Fibroblast of the conjunctiva (primary cell): ENCODE measurements at places on chromosomes 2 and 18.

- DNase-seq: no peak
Measured at GRCh38 chr18:56377231-56377630, 261.2 kb downstream of the TXNL1 start.

GRCh38 chr2:16553226-16553625 is 112.4 kb downstream of the CYRIA start:
- peak; percentile 3 for DNase-seq

- DNase-seq: no peak
Measured at GRCh38 chr2:171018522-171018921, 89.5 kb downstream of the GORASP2 start.

- DNase-seq: no peak
Measured at GRCh38 chr2:120809609-120810440, 74.2 kb downstream of the GLI2 start.

DNA sequence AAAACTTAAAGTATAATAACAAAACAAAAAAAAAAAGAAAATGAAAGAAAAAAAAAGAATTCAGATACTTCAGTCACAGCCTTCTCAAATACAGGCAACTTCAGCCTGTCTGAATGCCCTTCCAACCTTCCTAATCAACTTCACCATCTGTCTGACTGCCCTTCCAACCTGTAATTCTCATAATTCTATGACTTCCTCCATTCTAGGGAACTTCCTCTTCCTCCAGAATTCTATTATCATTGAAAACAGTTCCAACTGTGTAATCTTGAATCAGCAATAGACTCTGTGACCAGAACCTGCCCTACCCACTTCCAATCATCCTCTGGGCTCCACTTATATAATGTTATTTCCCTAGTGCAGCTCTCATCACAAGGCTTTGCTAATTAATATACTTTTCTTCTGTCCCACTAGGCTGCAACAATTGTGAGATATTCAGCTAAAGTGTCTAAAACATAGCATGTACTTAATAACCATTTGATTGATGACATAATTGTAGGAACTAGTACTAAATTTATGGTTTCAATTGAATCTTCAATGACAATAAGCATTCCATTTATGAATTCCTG is 127.3 kb downstream of the UPP2 start:
- no peak for DNase-seq

- DNase-seq: no peak
Measured at GRCh38 chr2:235639885-235640284, 146.0 kb downstream of the AGAP1 start.

GRCh38 chr2:97953853-97954252 is 41.9 kb downstream of the TMEM131 start:
- no peak for DNase-seq

DNA sequence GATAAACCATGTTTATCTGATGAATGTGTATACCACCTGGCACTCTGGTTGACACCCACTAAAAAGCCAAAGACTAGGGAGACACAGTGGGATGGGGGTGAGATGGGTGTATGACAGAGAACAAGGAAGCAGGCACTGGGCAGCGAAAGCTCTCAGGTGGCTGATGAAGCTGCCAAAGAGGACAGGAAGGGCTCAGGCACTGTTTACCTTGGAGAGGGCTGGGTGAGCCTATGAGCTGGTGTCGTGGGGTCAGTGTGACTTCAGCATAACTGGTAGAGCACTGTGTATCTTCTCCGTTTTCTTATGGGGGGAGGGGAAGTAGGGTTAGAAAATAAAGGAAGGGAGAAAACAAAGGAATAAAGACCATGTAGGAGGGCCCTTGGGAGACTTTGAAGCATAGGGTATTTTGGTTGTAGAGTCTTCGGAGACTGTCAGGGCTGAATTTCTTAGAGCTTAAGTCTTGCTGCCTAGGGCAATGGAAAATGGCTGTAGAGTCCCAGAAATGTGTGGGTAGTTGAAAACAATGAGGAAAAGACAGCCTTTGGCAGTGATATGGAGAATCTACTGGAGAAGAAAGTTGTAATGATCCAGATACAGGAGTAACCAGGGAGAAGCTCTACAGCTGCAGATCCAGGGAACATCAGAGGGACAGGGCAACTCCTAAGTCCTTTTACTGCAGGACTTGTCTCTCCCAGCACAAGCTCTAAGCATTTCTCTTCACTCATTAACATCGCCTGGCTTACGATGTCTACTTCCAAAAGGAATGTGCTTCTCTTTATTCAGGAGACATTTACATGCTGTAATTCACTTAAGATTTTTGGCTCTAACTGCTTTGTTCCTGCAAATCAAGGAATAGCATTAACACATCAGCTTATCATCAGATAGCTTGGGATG is 120.0 kb downstream of the AQP4 start:
- DNase-seq: no peak

DNA sequence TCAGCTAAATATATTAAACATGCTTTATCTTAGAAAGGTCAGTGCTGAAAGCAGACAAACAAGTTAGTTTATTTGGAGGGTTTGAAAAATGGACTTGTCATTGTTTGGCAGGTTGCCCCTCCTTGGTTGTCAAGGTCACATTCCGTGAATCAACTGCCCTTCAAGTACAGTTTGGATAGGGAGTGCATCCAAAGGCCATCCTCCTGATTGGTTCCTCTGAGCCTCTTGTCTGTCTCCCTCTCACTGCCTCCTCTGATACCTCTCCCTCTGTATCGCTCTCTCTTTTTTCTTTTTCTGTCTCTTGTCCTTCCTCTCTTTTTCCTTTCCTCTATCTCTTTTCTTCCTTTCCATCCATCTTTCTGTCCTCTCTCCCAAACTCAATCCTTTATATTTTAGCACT is 5.4 kb downstream of the ITGAV start:
- no peak for DNase-seq

DNA sequence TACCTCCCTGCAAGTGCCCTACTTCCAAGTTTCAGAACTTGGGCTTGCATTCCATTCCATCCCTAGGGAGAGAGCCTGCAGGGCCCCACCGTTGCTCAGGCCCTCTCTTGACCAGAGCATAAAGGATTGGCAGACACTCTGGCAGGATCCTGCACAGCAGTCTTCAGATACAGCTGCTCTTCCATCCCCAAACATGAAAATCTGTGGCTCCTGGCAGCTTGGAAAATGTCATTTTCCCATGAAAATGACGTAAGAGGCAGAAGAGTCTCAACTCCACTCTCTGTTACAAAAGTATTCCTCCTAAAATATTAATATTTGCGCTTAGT is 162.6 kb downstream of the GFPT1 start:
- DNase-seq: no peak

GRCh38 chr2:96197546-96198255 is 10.9 kb downstream of the STARD7 start:
- DNase-seq: no peak

- no peak for DNase-seq
Measured at GRCh38 chr2:181682795-181683517, 2.6 kb upstream of the NEUROD1 start.

DNA sequence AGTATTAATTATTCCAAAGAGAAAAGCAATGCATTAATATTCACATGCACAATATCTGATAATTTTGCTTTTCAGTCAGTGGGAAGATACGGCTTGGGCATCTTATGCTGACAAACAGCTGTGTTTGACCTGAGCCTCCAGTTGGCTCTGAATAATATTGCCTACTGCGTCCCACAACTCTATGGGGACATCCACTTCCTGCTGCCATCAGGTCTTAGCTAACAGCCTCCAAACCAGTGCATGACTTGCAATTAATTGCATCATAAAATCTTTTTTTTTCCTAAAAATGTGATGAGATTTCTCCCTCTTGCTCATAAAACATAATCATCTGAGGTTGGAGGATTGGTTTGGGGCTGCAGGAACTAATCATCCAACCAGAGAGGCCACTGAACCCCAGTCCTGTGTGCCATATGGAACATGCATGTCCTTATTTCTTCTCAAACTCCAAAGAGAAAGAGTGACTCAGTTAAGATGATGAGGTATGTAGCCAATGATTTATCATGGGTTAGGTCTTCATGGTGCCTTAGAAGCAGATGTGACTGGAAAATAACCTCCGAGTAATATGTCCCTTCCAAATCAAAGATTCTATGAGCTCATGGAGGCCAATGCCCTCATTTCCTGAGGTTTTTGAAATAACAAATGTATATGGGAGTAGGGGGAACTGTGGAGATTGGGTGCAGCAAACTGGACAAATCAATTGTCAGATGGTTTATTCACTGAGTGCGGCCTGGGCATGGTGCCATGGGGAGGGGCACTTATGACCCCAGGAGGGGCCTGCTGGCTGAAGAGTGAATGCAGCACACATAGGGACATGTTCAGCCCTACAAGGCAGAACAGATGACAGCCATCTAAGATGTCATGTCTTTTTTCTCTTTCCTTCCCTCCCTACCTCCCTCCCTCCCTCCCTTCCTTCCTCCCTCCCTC is 39.4 kb downstream of the EDAR start:
- DNase-seq: no peak

DNA sequence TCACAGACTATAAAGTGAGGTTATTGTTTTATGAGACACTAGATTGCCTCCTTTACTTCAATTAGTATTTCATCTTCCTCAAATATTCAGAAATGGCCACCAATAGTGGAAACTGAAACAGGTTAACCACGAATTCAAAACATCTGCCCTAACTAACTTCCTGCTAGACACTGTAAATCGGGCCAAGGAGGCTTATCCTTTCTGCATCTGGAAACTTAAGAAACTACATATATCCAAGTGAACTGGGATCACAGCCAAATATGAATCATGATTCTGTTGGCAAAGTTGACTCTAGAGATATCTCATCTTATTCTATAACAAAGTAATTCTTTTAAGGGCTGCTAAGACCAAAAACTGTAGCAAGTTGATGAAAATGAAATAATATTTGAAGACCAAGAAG is 136.6 kb upstream of the ZC3H15 start:
- peak; percentile 75 for DNase-seq

DNA sequence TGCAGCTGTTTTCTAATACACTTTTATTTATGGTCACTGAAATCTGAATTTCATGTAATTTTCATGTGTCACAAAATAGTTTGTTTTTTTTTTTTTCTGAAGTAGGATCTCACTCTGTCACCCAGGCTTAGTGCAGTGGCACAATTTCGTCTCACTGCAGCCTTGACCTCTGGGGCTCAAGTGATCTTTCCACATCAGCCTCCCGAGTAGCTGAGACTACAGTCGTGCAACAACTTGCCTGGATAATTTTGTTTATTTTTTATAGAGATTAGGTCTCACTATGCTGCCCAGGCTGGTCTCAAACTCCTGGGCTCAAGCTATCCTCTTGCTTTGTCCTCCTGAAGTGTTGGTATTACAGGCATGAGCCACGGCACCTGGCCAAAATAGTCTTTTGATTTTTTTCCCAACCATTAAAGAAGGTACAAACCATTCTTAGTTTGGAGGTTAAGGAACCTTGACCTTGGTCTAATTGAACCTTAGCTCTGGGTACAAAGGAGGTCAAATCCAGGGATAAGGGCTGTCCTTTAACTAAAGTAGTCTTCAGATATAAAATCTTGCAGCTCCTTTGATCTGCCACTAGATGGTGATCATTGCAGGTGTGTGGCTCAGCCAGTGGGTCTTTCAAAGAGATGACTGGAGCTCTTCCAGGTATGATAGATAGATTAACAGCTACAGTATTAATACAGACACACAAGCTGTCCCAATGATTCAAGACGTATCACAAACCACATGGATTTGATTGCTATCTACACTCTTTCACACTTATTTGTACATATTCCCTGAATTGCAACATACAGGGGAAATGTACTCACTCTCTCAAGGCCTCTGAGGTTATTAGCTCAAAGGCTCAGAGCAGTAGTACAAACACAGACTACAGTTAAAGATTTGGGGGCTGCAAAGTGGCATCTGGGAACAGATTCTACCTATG is 4.7 kb upstream of the KRCC1 start:
- peak; percentile 18 for DNase-seq

DNA sequence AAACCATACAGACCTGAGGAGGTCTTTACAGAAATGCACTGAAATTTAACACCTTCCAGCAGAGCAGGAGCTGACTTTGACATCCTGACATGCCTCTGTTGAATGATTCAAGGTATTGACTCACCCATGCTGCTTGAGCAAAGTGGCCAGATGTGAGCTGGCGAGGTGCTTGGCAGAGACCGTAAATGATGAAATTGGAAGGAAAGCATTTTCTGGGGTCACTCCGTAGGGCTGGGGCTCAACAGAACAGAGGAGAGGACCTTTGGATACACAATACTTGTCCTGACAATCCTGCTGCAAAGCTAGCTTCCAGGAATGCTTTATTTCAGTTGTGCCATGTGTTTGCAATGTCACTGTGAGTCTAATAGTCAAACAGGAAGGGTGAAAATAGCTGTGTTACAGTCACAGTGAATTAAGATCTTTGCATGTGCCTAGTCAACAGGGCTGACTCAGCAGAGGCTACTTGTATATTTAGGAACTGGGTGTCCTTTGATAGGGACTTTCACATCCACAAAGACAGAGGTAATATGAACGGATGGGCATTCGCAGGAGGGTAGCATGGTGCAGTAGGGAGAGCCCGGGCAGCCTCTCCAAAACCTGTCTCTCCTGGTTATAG is 31.6 kb upstream of the NCK2 start:
- peak; percentile 53 for DNase-seq

DNA sequence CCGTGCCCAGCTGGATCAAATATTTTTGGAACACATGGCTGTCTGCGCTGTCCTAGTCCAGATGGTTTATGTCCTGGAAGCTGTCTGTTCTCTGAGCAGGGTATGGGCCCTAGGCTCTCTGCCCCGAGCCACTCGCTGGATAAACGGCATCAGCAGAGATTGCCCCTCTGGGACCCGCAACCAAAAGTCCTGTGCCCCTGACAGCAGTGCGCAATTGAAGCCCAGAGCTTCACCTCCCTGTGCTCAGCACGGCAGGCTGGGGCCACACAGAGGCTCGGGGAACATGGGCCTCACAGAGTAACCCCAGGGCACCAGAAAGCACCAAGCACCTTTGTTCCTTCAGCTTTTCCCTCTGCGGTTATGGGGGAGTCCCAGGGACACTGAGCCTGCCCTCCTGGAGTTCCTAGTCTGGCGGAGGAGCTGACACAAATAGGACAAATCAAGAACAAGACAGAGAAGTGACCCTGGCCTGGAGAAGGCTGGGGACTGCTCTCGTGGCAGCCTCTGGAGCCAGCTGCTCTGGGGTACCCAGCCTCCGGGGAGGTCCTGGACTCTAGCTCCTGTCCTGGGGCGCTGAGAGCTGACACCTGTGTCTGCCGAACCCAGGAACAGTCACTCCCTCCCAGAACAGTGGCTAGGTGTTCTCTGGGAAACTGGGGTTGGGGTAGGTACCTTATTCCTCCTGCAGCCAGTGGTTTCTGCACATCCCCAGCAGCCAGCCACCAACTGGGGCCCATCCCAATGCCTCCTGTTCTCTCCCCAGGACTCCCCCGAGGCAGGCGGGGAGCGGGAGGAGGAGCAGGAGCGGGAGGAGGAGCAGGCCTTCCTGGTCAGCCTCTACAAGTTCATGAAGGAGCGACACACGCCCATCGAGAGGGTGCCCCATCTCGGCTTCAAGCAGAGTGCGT is 12.3 kb downstream of the ARID5A start:
- DNase-seq: no peak

GRCh38 chr2:122072666-122073065 is 317.2 kb downstream of the TSN start:
- DNase-seq: no peak

GRCh38 chr2:113230531-113230930 is 48.2 kb downstream of the PAX8 start:
- DNase-seq: no peak

DNA sequence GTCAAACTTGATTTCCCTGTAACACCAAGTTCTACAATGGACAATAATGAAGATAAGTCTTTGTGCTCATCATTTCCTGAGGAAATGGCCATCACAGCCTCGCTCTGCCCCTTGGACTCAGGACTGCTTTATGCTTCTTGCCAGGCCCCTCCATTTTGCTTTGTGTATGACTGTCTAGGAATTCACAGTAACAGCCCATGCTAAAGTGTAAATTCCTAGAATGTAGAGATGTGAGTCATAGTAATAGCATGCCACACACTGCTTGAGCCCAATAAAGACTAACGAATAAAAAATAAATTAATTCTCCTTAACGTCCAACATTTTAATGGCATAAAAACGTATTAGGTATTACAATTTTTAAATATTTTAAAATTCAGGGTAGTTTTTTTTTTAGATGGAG is 226.5 kb downstream of the PID1 start:
- no peak for DNase-seq
